ENCODE measurements at places on chromosomes 12 and 14.

GRCh38 chr12:6961278-6961694, 9.2 kb downstream of the PHB2 start:
- no peak for DNase-seq

DNA sequence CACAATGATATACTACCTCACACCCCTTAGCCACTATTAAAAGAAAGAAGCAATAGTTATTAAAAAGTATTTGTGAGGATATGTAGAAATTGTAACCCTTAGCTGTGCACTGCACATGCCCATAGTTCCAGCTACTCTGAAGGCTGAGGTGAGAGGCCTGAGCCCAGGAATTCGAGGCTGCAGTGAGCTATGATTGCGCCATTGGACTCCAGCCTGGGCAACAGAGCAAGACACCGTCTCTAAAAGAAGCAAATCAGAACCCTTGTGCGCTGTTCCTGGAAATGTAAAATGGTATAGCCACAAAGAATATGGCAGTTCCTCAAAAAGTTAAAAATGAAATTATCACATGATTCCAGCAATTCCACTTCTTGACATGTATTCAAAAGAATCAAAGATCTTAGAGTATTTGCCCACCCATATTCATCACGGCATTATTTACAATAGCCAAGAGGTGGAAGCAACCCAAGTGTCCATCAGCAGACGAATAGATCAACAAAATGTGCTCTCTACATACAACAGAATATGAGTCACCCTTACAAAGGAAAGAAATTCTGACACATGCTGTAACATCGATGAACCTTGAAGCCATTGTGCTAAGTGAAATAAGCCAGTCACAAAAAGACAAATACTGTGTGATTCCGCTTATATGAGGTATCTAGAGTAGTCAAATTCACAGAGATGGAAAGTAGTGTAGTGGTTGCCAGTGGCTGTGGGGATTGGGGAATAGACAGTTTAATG, 23.7 kb upstream of the YLPM1 start:
- no peak for DNase-seq

GRCh38 chr14:33768458-33768830, 182.4 kb downstream of the EGLN3 start:
- no peak for DNase-seq

DNA sequence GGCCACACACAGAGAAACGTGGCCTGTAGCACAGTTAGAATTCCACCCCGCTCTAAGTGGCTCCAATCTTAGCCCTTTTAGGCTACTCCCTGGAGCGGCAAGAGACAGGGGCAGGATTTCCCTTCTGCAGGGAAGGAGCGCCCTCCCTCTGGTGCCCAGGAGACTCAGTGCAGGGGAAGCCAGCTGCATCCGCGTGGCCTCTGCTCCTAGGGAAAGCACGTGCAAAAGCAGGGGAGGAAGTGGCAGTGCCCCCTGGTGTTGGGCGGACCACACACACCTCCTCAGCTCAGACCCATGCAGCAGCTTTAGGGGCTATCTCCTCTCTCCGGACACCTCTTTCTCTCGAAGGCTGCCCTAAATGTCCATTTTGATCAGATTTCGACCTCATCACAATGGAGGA, 50.0 kb downstream of the SPRING1 start:
- no peak for DNase-seq

GRCh38 chr12:10001171-10001776, 2.4 kb upstream of the CLEC1B start:
- no peak for DNase-seq

GRCh38 chr14:104821971-104822608, 21.2 kb downstream of the ZBTB42 start:
- DNase-seq = no peak

GRCh38 chr14:59252772-59253500, 64.5 kb downstream of the DAAM1 start:
- no peak for DNase-seq

DNA sequence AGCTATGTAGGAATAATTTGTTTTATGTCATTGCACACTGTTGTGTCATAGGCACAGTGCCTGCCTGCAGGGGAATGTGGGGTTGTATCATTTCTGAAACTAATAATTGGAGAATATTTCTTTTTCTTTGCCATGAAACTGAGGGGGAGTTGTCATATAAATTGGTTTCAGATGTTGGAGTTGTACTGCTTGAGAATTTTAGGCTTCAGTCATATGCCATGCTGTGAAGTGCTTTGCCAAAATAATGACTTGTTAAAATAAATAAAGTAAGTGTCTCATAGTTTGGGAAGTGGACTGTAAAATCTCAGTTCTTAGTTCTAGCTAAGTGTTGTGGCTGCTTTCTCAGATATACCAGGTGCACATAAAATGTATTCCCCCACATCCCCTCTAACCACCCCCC, 116.8 kb downstream of the DAAM1 start:
- no peak for DNase-seq

- peak; percentile 38 for DNase-seq
Measured at GRCh38 chr14:20343862-20344220, 406 bp downstream of the PARP2 start.

- no peak for DNase-seq
Measured at GRCh38 chr12:10186299-10186698, 7.5 kb downstream of the TMEM52B start.

DNA sequence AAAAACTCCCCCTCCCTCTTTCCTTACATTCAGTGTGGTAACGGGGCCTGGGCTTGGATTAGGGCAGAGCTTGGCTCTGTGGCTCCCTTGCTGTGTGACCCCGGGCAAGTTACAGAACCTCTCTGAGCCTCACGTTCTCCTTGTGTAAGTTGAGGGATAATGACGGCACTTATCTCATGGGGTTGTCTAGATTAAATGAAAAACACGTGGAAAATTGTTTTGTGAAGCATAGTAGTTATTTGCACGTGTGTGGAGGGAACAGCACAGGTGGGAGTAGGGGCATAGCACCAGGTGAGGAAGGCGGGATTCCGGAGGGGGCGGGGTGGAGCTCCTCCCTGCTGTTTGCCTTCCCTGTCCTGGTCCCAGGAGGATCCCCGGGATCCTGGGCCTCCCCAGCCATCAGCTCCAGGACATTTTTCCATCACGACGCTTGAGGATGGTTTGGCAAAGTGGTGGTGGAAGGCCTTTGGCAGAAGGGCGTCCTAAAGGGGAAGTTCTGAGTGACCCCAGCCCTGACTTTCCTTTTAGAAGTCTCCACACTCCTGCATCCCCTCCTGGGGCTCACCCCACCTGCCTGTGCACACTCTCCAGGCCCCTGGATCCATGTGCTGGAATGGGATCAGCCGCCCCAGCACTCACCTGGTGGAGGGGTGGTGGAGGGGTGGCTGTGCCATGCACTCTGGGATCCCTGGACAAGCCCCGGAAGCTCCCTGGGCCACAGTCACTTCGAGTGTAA, 22.7 kb downstream of the LRTM2 start:
- no peak for DNase-seq
